Cortex of kidney (tissue), 1 donor: ENCODE measurements at places on chromosomes 12 and 14.

GRCh38 chr14:68111097-68111852 lies 291.7 kb downstream of the RAD51B start:
- DNase-seq: no peak

GRCh38 chr12:124961055-124961454 lies 27.9 kb downstream of the DHX37 start:
- DNase-seq: no peak

DNA sequence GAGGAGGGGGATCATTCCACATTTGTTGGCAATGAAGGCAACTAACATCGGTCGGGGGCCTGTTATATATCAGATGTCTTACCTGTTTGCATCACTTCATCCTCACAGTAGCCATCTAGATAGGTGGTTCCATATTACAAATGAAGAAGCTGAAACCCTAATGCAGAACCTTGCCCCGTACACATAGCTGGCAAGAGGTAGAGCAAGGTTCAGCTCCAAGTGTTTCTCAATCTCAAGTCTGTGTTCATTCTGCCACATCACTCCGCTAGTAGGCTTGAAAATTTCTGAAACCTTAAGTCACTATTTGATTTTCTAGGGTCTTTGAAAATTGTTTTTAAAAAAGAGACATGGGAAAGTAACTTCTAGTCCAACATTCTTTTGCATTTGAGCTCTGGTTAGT lies 17.0 kb downstream of the AVPR1A start:
- DNase-seq: no peak

DNA sequence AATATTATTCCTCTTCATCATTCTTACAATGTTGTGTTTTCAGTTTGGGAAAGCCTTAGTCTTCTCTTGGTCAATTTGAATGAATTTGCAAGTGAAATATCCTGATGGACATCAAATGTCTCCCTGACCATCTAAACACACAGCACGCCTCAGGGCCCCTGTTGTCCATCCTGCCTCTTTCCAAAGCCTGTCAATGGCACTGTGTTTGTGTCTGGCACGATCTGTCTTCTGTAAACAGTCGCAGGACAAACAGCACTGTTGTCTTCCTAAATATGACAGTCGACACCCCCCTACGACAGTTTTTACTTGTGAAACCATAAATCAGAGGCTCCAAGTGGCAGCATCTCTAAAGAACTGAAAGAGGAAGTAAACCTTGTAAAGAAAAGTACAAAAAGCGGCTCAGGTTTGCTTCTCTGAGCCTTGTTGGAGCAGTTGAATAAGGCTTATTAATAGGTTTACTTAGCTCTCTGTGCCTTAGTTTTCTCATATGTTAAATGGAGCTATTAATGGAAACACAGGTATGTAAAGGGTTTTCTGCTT lies 285.8 kb downstream of the NRXN3 start:
- DNase-seq: no peak

- DNase-seq: no peak
These were observed 19.0 kb downstream of the RPS6KA5 start for GRCh38 chr14:91041450-91041849.

DNA sequence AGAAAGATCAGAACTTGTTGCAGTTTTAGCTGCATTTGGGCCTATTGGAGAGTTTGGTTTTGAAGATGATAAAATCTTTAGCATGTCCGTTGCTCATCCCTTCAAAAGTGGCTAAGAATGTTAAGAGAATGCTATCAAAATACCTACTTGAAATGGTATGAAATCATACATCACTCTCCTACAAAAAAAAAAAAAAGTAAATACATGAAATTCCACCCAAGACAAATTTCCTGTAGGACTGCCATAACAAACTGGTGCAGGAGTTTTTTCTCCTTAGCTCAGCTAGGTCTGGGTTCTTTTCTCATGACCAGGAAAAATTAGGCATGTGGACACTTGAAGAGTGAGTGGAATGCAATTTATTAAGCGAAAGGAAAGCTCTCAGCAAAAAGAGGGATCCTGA lies 15.9 kb upstream of the FAR2 start:
- DNase-seq: no peak
